Ammon's horn (tissue), 1 donor: ENCODE measurements at places on chromosomes 16 and 17.

DNA sequence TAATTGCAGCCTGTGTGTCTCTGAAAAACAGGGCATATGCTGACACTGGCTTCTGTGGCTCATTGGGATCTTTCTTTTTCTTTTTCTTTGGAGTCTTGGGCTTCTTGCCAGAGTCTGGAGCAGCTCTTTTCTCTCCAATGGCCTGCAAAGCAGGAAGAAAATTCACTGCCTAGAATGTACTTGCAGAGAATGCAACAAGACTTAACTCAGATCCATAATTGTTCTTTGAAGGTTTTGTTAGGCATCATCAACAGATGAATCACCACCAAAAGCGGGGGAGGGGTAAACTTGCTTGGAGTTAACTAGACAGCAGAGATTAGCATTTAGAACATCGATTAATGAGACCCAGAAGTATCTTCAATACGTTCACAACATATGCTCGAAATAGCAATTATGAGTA lies 100.9 kb downstream of the TOX3 start:
- peak; percentile 17 for DNase-seq

GRCh38 chr17:50079334-50080095 lies 15.6 kb upstream of the PDK2 start:
- no peak for DNase-seq

- no peak for DNase-seq
Measured at GRCh38 chr16:61228371-61228770, 807.9 kb downstream of the CDH8 start.

- no peak for DNase-seq
Measured at GRCh38 chr17:50076591-50077235, 18.4 kb upstream of the PDK2 start.

DNA sequence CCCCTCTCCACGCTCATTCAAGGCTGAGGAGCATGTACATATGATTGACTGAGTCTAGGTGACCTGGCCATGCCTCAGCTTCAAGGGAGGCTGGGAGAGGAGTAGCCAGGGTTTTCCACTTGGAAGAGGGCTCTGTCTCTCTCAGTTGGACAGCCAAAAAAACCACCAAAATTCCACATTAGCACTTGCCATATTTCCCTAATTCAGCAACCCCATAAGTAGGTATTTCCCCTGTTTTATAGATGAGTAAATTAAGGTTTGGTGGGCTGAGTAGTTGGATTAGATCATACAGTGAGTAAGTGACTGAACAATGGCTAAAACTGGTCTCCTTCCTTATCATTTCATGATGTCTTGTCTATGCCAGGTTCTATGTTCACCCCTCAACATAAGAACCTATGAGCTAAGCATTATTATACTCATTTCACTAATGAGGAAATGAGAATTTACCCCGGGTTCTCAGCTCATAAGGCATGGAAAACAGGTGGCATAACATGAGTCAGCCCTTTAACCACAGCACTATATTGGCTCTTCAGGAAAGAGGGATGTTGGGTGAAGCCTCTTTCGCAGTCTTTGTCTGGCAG lies 68.0 kb upstream of the GAS7 start:
- no peak for DNase-seq

- peak; percentile 49 for DNase-seq
Measured at GRCh38 chr17:4444782-4445473, 11.2 kb downstream of the SPNS3 start.

GRCh38 chr16:12459391-12460063 lies 344.2 kb downstream of the CPPED1 start:
- DNase-seq, result peak; percentile 83

DNA sequence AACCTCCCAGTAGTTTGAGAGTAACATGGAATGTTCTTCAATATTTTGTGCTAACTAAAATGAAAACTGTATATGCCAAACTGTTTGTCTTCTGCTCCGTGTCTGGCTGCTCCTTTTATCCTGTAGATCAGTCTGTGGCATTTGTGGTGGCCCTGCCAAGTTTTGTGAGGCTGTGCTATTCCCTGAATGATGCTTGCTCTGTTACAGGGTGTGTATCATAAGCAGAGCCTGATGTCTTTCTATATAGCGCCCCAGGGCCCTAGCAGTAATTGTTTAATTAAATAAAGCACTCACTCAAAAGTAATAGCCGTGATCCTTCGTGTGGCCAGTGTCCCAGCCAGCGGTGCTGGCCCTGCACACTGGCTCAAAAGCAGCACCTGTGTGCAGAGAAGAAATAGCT lies 27.8 kb upstream of the NAT9 start:
- no peak for DNase-seq

DNA sequence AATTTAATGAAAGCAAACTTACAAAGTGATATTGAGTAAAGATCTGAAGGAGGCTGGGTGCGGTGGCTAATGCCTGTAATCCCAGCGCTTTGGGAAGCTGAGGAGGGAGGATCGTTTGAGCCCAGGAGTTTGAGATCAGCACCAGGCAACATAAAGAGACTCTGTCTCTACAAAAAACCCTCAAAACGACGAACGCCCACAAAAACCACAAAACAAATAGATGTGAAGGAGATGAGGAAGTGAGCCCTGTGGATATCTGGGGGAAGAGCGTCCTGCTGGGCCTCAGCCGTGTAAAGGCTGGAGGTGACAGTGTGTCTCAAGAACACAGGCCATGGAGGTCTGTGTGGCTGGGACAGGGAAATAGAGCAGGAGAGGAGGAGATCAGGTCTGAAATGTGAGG lies 68.8 kb downstream of the ITFG1 start:
- DNase-seq, result peak; percentile 22

DNA sequence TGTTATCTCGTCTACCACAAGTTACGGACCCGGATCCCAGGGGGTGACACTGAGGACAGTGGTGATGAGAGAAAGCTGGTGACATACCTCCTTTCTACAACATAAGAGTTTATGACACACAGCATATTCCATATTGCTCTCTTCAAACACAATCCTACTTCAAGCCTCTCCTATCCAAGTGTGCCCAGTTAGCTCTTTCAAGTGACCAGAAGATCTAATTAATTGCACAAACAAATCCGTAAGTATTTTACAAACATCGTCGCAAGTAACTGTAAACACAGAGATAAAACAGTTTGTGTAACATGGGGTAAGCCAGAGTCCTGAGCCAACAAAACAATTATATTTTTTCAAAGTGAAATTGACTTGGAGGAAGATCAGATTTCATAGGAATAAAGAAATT lies 235.0 kb downstream of the CHD9NB start:
- DNase-seq, result no peak

DNA sequence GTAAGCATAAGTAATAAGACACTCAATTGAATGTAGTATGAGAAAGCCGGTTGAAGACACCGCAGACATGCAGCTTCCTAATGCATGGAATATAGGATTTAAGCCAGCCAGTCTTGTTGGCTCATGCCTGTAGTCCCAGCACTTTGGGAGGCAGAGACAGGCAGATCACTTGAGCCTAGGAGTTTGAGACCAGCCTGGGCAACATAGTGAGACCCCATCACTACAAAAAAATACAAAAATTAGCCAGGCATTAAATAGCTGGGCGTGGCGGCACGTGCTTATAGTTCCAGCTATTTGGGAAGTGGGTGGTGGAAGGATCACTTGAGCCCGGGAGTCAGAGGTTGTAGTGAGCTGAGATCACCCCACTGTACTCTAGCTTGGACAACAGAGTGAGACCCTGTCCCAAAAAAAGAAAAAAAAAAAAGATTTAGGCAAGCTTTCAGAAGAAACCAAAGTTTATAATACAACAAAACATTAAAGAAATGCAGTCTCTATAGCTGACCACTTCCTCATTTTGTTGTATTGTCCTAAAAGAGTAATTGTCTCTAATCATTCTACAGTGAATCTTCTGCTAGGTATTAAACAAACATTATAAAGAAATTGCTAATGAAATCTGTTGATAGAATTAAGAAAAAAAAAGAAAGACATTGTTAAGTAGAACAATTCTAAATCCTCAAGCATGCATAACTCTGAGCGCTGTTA lies 68.6 kb upstream of the KIFC3 start:
- DNase-seq, result no peak

DNA sequence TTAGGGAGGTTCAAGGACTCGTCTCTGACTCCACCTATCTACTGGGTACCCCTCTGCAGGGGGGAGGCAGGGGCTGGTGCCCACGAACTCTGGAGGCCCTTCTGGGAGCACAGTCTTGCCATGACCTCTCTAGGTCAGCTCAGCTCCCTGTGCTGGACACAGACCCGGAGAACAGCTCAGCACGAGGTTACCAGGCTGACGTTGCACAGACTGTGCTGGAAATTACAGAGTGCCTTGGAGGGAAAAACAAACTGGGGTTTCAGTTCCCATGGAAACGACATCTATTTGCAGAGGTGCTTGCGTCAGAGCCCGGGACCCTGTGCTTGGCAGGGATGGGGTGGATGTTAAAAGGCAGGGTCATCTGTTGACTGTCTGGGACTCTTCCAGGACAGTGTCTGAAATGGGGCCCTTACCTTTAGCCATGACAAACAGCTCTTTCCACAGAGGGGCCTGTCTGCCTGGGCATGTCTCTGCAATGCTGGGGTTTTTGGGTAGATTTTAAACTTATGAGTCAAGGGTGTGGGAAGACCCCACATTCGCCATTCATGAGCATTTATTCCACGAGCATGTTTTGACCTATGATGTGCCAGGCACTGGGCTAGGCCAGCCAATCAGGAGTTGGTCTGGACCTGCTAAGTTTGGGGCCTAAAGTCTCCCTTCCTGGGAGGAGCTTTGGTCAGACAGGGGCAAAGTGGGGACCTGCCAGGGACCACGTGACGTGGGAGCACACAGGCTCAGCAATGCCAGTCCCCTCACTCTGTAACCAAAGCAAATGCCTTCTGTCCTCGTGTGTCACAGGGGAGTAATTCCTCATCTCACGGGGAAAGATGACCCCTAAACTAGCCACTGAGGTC lies 22.5 kb downstream of the CCR7 start:
- peak; percentile 50 for DNase-seq

DNA sequence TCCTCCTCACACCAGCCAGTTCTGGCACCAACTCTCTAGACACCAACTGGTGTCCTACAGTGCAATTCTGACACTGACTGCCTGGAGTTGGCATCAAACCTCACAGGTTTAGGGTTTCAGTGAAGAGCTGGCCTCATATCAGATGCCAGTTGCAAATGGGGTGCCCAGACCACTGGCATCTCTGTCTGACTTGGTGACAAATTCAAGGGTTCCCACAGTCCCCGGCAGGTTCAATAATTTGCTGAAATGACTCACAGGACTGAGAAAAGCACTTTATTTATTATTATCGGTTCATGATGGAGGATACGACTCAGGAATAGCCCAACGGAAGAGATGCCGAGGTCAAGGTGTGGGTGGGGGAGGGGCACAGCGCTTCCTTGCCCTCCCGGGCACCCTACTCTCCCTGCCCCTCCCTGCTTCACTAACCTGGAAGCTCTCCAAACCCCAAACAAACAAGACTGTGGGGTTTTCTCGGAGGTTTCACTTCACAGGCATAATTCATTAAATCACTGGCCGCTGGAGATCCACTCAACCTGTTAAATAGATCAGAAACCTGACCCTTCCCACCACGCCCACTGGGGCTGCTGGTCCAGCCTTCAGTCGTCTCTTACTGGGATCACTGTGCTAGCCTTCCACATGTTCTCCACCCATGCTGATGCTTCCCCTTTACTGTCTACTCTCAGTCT lies 1.7 kb upstream of the NLRP1 start:
- DNase-seq, result no peak

DNA sequence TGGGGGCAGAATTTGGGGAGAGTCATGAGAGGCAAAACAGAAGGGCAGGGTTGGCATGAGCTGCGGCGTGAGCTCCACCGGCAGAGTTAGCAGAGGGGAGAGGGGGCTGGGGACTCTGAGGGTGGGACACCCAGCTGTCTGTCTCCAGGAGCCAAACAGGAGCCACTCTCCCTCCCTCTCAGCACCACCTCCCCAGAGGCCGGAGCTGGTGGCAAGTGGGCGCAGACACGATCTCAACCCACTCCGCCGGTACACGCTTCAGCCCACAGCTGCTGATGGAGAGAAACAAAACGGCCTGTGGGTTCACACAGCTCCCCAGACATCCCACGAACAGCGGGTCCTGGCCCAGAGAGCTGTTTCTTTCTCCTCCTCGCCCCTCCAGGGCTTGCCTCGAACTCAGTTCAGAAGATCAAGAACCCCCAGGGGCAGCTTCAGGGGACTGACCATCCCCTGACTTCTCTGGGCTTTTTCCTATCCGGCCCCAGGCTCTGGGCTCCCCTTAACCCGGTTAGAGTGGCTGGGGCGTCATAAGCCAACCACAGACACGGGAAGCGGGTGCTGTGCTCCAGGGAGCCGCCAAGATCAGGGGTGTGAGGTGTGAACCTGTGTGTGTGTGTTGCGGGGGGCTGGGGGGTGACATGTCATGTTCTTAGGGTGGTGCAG lies 7.6 kb downstream of the RHBDF2 start:
- no peak for DNase-seq

DNA sequence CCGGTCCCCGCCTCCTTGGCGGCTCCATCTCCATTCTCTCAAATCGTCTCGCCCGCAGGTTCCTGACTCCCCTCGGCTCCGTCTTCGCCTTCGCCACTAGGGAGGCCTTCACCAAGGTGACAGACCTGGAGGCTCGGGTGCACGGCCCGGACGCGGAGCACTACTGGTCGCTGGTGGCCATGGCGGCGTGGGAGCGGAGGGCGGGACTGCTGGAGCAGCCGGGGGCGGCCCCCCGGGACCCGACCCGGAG lies 862 bp downstream of the GLTPD2 start:
- no peak for DNase-seq

DNA sequence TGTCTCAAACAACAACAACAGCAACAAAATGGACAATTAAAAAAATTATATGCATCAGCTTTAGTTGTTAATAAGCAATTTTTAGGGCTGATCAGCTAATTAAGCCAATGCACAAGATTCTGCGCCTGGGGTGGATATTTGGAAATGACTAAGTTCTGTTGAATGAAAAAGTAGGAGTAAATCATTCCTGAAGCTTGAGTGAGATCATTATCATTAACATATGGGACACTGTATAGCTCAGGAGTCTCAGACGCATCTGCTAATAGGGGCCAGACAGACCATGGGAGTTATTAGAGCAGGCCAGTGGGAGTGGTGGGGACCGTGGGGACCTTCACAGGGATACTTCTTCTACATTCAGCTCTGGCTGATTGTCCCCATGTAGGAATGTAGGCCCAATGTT lies 22.8 kb downstream of the IRX5 start:
- DNase-seq, result no peak

GRCh38 chr17:81120695-81121621 lies 44.3 kb upstream of the PVALEF start:
- no peak for DNase-seq

- DNase-seq, result no peak
Measured at GRCh38 chr16:77332792-77333191, 102.0 kb downstream of the ADAMTS18 start.

GRCh38 chr17:66992911-66993442 lies 28.5 kb downstream of the CACNG4 start:
- no peak for DNase-seq

GRCh38 chr16:30533146-30533522 lies 1.5 kb downstream of the ZNF747 start:
- DNase-seq, result no peak
